K562 (cell line): ENCODE measurements at places on chromosomes 3 and 15. TPM values are rescaled to one million over a fixed set of nuclear protein-coding genes. Genes with fewer than 3 reads are reported as not detected.

DNA sequence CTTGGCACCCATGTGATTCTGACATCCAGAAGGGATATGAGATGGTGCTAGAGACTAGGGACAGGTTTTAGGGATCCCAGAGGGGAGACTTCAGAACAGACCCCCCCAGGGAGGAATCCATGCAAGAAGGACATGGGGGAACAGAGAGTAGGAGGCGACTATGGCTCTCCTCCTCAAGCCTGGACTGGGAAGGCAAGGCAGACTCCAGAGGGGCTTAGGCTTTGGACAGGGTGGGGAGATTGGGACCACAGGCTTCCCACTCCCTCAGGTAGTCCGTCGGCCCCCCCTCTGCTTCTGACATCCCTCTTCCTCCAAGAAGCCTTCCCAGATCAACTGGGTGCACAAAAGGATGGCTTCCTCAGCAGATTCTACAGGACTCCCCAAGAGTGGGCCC, 3.0 kb upstream of the VIPR1 start:
- H3K4me1 ChIP-seq: peaks cover 4% of the 10 kb centered on the region; the same call in 2 of the 3 replicates
- DNase-seq: no peak
- H3K27ac ChIP-seq: no peak overlapping the region
- H3K4me3 ChIP-seq: no peak overlapping the region

The HIGD2B gene
- 0.22 TPM in 1 of 2 replicates, not detected in the other for total RNA-seq

- H3K27ac ChIP-seq: no peak overlapping the region
- no peak for DNase-seq
- H3K36me3 ChIP-seq: no peaks in the 10 kb centered on the region
- H3K27me3 ChIP-seq: no peaks in the 10 kb centered on the region
- no peaks in the 10 kb centered on the region for H3K4me1 ChIP-seq
- no peak overlapping the region for H3K4me3 ChIP-seq
Measured at GRCh38 chr3:131260525-131260924, 121.0 kb upstream of the NUDT16 start.

GRCh38 chr3:41710646-41711388, 251.1 kb downstream of the ULK4 start:
- DNase-seq: no peak
- H3K36me3 ChIP-seq: no peaks in the 10 kb centered on the region
- no peaks in the 10 kb centered on the region; the same call in 1 of the 2 replicates for H3K4me1 ChIP-seq
- H3K27ac ChIP-seq: no peak overlapping the region
- H3K4me3 ChIP-seq: no peak overlapping the region
- H3K27me3 ChIP-seq: no peaks in the 10 kb centered on the region

The HESX1 gene
- total RNA-seq: 0.16 and 0.34 TPM in 2 replicates

The ELP6 gene
- total RNA-seq: 76.9 and 77.0 TPM in 2 replicates

- peaks cover 90% of the 10 kb centered on the region for H3K36me3 ChIP-seq
- DNase-seq: peak; percentile 58
- no peak overlapping the region for H3K27ac ChIP-seq
Measured at GRCh38 chr3:158659454-158660237, 12.8 kb downstream of the LXN start.

- H3K36me3 ChIP-seq: no peaks in the 10 kb centered on the region
- no peak overlapping the region for H3K4me3 ChIP-seq
- DNase-seq: no peak
- H3K4me1 ChIP-seq: no peaks in the 10 kb centered on the region
- H3K27ac ChIP-seq: no peak overlapping the region
- no peaks in the 10 kb centered on the region for H3K27me3 ChIP-seq
Measured at GRCh38 chr3:107416886-107417285, 39.6 kb downstream of the CCDC54 start.

The PPM1L gene
- 0.31 and 0.38 TPM in 2 replicates for total RNA-seq

The ONECUT1 gene
- total RNA-seq: not detected in 2 replicates

The P2RY13 gene
- not detected in 2 replicates for total RNA-seq

DNA sequence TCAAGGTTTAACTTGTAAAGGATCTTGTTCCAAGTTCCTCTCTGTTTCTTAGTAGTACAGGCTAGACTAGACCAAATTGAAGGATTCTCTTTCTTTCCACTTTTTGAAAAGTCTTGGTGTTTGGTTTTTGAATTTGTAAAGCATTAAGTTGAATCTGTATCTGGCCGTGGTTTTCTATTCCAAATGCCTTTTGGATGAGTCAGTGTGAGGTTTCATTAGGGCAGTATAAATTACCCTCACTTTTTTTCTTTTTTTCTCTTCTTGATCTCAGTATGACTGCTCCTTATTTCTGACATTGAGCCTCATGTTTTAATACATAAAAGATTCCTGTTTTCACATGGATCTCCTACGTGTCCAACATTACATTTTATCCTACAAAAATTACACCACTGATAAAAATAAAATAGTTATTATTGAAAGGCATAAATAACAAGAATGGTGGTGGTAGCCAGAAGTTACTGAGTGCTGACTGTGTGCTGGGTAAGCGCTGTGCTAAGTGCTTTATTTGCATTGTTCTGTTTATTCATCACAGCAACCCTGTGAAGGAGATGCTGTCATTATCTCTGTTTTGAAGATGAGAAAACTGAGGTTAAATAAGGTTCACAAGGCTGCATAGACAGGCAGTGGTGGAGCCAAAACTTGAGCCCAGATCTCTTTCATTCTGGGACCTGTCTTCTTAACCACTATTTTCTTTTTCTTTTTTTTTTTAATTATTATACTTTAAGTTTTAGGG, 48.3 kb downstream of the MITF start:
- peaks cover 8% of the 10 kb centered on the region; the same call in 1 of the 2 replicates for H3K4me1 ChIP-seq
- H3K27ac ChIP-seq: no peak overlapping the region
- DNase-seq: no peak
- H3K36me3 ChIP-seq: peaks cover 3% of the 10 kb centered on the region; the same call in 1 of the 3 replicates
- H3K27me3 ChIP-seq: no peaks in the 10 kb centered on the region

GRCh38 chr3:32374788-32375595, 16.7 kb upstream of the CMTM7 start:
- no peak overlapping the region for H3K4me3 ChIP-seq
- no peaks in the 10 kb centered on the region for H3K4me1 ChIP-seq
- H3K27me3 ChIP-seq: peaks cover 5% of the 10 kb centered on the region
- no peak overlapping the region for H3K27ac ChIP-seq

DNA sequence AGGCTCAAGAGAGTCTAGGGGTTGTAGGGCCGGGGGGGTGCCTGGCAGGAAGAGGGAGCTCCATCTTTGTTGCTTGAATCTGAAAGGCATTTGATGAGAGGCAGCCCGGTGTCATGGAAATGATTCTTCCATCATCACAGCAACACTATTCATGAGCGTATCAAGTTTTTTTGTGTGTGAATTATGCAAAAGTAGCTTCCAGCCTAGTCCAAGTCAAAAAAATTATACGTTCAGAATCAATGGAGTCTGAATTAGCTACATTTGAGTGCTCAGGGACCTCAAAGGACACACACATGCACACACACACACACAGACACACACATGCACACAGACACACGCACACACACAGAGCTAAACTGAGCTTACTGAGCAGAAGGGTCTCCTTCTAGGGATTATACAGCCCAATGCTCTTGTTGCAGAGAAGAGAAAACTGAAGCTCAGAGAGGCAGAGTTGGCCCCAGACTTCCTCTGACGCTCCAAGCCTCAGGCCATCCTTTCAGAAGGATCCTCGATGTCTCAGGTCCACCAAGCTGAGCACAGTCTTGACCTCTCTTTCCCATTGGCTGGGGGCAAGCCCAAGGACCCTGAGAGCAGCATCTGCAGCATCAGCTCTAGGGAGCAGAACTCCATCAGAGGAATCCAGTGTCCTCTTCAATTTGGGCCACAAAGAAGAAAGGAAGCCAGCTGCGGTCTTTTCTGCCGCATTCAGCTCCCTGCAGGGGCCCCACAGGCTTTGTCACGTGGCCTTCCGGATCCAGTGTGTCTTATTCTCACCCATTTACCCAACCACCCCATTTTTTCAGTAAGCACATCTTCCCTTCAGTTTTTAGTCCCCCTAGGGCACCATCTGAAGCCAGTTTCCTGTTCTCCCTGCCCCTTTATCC, 228.0 kb downstream of the UACA start:
- H3K4me3 ChIP-seq: no peak overlapping the region
- no peak for DNase-seq
- H3K36me3 ChIP-seq: no peaks in the 10 kb centered on the region

- H3K27me3 ChIP-seq: no peaks in the 10 kb centered on the region; the same call in 2 of the 3 replicates
- H3K4me3 ChIP-seq: no peak overlapping the region
- H3K4me1 ChIP-seq: no peaks in the 10 kb centered on the region
- H3K27ac ChIP-seq: no peak overlapping the region
- DNase-seq: no peak
Measured at GRCh38 chr3:48135552-48136495, 52.4 kb downstream of the CDC25A start.

DNA sequence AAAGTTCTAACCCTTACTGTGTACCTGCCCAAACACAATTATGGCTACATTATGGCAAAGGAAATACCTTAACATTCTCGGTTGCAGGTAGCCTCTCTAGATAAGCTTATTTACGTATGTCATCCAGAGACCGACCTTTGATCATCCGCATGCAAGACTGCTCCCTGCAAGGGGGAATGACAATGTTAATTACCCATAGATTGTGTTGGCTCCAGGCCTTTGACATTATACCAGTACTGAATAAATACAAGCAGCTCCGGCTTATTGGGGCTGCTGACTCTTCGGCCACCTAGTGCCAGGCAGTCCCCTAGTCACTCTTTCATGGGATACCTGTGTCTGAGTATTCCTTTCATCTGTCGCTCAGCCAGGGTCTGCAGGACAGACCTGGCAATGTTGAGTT, 223.5 kb downstream of the DTWD1 start:
- no peak for DNase-seq
- no peaks in the 10 kb centered on the region for H3K36me3 ChIP-seq

GRCh38 chr3:14455571-14456317, 53.3 kb downstream of the SLC6A6 start:
- no peak overlapping the region for H3K27ac ChIP-seq
- H3K4me3 ChIP-seq: no peak overlapping the region
- no peaks in the 10 kb centered on the region for H3K27me3 ChIP-seq
- peaks cover 5% of the 10 kb centered on the region for H3K4me1 ChIP-seq
- no peak for DNase-seq

DNA sequence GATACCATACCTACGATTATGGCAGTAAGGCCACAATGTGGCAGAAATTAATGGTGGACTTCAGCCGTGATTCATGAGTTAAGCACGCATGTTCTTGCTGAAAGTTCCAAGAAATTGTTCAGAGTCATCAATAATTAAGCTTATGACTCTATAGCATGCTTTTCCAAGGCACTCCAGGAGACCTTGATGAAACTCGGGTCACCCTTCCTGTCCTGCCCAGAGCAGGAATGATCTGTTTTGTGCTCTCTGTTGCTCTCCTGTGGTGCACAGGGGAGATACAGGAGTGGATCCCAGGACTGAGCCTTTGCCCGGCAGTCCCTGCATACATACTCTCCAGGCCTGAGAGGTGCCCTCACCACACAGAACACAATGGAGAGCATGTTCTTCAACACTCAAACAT, 141.6 kb upstream of the SLC2A2 start:
- peaks cover 40% of the 10 kb centered on the region; the same call in 2 of the 3 replicates for H3K36me3 ChIP-seq
- H3K4me1 ChIP-seq: no peaks in the 10 kb centered on the region
- no peaks in the 10 kb centered on the region for H3K27me3 ChIP-seq
- DNase-seq: no peak
- H3K27ac ChIP-seq: no peak overlapping the region
- H3K4me3 ChIP-seq: no peak overlapping the region

- DNase-seq: no peak
- H3K4me1 ChIP-seq: peaks cover 5% of the 10 kb centered on the region; the same call in 1 of the 2 replicates
- no peak overlapping the region for H3K4me3 ChIP-seq
- peaks cover 44% of the 10 kb centered on the region for H3K27me3 ChIP-seq
- H3K36me3 ChIP-seq: no peaks in the 10 kb centered on the region
Measured at GRCh38 chr15:31098491-31098917, 3.0 kb downstream of the TRPM1 start.
